Glutamatergic neuron (in vitro differentiated cells): ENCODE measurements at places on chromosomes 3 and 15. TPM values are rescaled to one million over a fixed set of nuclear protein-coding genes. Genes with fewer than 3 reads are reported as not detected.

DNA sequence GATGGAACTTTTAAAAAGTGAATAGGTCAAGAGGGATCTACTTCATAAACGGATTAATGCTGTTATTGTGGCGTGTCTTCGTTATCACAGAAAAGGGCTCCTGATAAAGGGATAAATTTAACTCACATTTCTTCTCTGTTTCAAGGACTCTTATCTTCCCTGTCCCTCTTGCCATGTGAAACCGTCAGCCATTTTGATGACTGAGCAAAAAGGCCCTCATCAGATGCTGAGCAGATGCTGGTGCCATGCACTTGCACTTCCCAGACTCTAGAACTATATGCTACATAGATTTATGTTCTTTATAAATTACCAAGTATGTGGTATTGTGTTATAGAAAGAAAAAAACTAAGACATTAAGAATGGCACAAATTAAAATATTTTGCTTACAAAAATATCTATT, 1011.8 kb upstream of the GBE1 start:
- no peaks in the 10 kb centered on the region for H3K4me1 ChIP-seq
- DNase-seq: no peak
- no peaks in the 10 kb centered on the region for H3K36me3 ChIP-seq
- no peak overlapping the region for H3K4me3 ChIP-seq
- H3K27me3 ChIP-seq: no peaks in the 10 kb centered on the region

DNA sequence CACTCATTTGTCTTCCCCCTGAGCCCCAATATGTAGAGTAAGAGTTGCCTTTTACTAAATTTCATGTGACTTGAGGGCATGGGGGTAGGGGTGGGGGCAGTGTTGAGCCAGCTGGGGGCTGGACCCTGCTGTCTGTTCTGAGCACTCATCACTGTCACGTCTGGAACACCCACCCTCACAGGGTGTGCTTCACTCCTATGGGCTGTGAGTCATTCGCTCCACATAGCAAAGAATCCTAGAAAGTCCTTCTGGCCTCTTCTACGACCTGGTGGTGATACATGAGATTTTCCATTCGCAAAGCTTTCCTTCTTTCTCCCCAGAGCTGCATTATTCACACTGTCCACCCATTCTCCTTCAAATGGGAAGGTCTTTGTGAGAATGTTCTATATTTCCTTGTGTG, 43.6 kb upstream of the MGLL start:
- H3K27ac ChIP-seq: no peak overlapping the region
- no peak for DNase-seq
- H3K4me1 ChIP-seq: peaks cover under 1% of the 10 kb centered on the region

- peaks cover 25% of the 10 kb centered on the region for H3K4me1 ChIP-seq
- no peaks in the 10 kb centered on the region for H3K36me3 ChIP-seq
- no peak for DNase-seq
- H3K27me3 ChIP-seq: peaks cover 2% of the 10 kb centered on the region
- H3K27ac ChIP-seq: peak overlapping the region; percentile 6
Observed at GRCh38 chr3:4531478-4532025, 38.4 kb downstream of the ITPR1 start.

DNA sequence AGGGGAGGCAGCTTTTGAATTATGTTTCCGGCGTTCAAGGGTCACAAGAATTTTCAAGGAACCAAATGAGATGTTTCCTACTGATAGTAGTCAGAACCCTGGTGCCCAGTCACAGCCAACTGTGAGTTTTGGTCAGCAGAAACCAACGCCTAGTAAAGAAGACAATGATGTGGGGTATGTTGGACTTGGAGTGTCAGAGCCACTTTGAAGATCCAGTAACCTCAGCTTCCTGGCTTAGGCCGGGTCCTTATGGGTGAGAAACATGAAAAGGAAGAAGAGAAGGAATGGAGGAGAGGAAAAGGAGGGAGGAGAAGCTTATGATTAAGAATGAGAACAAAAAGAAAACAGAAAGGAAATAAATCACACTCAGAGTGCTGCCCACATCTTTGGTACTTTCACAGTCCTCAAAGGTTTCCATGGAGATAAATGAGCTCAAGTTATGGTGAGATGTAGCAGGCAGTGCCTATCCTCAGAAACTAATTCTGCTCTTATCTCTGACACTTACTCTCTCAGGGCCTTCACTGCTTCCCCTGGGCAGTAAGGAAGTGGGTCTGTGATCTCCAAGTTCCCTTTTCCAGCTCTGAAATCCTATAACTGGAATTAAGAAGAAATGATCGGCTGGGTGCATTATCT, 2.0 kb upstream of the MCF2L2 start:
- no peak for DNase-seq
- H3K4me1 ChIP-seq: peaks cover 3% of the 10 kb centered on the region
- no peak overlapping the region for H3K27ac ChIP-seq
- no peak overlapping the region for H3K4me3 ChIP-seq
- H3K27me3 ChIP-seq: peaks cover 12% of the 10 kb centered on the region

PLSCR5 gene
- total RNA-seq: not detected

DNA sequence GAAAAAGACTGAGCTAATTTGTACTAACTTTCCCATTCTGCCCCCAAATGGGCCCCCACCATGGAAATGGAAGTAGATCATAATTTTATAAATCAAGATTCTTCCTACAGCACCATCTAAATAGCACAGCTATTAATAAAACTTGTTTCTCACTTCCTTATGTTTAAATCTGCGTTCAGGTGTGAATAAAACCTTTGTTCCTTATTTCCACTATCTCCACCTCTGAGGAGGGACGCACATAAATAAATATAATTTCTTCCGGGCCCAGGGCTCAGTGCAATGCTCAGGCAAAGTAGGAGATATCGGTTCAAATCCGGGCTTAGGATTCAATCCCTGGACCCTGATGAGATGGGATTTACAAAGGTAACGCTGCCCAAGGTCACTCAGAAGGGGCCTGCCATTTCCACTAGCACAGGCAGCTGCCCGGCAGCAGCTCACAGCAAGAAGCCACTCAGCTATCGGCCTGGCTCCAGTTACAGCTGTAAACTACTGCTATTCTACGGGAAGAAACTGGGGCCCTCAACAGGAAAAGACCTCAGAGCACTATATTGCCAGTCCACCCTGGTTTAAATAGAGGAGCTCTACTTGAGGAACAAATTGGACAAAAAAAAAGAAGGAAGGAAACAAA, 52.5 kb downstream of the FOXP1 start:
- H3K27me3 ChIP-seq: peaks cover 2% of the 10 kb centered on the region
- H3K4me1 ChIP-seq: no peaks in the 10 kb centered on the region
- no peak overlapping the region for H3K4me3 ChIP-seq
- DNase-seq: no peak

- DNase-seq: no peak
- no peaks in the 10 kb centered on the region for H3K27me3 ChIP-seq
- no peak overlapping the region for H3K4me3 ChIP-seq
- H3K4me1 ChIP-seq: no peaks in the 10 kb centered on the region
- H3K36me3 ChIP-seq: no peaks in the 10 kb centered on the region
Observed at GRCh38 chr3:101964861-101965260, 115.5 kb downstream of the NFKBIZ start.

DNA sequence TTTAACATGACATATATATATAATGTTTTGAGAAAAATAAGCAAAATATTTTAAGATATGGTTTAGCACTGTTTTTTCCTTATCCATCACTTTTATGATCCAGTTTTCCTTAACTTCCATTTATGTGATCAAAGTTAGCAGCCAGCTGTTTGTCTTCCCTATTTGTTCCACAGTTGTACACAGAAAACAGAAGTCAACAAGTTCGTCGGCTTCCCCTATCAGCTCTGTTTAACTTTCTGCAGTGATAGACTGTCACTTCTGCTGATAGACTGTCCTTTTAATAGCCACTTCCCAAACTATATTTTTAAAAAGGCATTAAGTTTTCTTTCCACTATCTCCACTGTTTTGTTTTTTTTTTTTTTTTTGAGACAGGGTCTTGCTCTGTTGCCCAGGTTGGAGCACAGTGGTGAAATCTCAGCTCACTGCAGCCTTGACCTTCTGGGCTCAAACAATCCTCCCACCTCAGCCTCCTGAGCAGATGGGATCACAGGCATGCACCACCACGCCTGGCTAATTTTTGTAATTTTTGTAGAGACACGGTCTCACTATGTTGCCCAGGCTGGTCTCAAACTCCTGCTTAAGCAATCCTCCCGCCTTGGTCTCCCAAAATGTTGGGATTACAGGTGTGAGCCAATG, 7.2 kb downstream of the FSD2 start:
- H3K27me3 ChIP-seq: no peaks in the 10 kb centered on the region
- H3K27ac ChIP-seq: no peak overlapping the region
- no peaks in the 10 kb centered on the region for H3K4me1 ChIP-seq
- H3K4me3 ChIP-seq: no peak overlapping the region

- H3K4me3 ChIP-seq: no peak overlapping the region
- no peak overlapping the region for H3K27ac ChIP-seq
- no peak for DNase-seq
- H3K4me1 ChIP-seq: no peaks in the 10 kb centered on the region
- no peaks in the 10 kb centered on the region for H3K27me3 ChIP-seq
Observed at GRCh38 chr15:54288049-54288448, 309.8 kb downstream of the UNC13C start.

DNA sequence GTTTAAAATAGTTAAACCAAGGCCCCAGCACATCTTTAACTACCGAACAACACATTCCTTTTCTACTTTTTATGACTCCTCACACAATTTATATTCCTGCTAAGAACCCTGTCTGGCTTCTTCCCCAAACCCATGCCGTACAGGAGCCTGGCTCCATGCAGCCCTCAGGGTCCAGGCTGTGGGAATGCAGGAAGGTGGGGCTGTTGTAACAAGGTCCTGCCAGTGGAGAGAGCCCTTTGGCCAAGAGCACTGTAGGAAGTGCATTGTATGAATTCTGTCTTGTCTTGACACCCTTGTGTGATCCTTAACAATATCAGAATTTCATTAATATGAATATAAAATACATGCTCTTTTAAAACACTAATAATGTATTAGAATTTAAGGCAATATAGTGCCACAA, 563.8 kb downstream of the TBL1XR1 start:
- H3K4me1 ChIP-seq: no peaks in the 10 kb centered on the region
- no peaks in the 10 kb centered on the region for H3K36me3 ChIP-seq
- no peak overlapping the region for H3K4me3 ChIP-seq
- no peak for DNase-seq

CLEC3B gene
- total RNA-seq: not detected

DNA sequence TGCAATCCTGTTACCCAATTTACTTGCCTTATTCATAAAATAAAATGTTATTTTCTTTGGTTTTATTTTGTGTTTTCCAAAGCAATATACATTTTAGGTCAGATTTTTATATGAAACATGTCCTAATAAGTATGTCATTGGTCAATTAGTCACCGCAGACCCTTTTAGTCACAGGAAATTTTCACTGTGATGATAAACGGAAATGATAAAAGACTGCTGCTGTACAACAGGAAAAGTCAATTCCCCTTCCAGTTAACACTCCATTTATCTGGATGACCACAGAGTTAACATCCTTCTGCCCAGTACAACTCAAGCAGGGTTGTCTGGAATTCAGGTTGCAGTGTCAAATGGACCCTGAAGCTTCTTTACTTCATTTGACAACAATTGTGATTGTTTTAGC, 175.2 kb downstream of the LSAMP start:
- peaks cover 2% of the 10 kb centered on the region for H3K27me3 ChIP-seq
- no peak overlapping the region for H3K4me3 ChIP-seq
- H3K36me3 ChIP-seq: no peaks in the 10 kb centered on the region
- DNase-seq: no peak

DNA sequence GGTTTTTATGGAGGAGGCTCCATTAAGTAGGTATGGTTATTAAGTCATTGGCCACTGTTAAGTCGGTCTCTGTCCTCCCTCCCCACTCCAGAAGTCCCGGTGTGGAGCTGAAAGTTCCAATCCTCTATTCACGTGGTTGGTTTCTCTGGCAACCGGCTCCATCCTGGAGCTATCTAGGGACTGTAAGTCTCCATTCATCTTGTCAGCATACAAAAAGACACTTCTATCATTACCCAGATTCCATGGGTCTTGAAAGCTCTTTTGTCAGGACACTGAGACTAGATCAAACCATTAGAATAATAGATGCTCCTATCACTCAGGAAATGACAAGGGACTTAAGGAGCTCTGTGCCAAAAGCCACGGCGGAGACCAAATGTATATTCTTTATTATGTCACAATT, 110.3 kb downstream of the PIK3CB start:
- H3K27ac ChIP-seq: no peak overlapping the region
- H3K27me3 ChIP-seq: no peaks in the 10 kb centered on the region
- DNase-seq: no peak
- H3K36me3 ChIP-seq: no peaks in the 10 kb centered on the region

DNA sequence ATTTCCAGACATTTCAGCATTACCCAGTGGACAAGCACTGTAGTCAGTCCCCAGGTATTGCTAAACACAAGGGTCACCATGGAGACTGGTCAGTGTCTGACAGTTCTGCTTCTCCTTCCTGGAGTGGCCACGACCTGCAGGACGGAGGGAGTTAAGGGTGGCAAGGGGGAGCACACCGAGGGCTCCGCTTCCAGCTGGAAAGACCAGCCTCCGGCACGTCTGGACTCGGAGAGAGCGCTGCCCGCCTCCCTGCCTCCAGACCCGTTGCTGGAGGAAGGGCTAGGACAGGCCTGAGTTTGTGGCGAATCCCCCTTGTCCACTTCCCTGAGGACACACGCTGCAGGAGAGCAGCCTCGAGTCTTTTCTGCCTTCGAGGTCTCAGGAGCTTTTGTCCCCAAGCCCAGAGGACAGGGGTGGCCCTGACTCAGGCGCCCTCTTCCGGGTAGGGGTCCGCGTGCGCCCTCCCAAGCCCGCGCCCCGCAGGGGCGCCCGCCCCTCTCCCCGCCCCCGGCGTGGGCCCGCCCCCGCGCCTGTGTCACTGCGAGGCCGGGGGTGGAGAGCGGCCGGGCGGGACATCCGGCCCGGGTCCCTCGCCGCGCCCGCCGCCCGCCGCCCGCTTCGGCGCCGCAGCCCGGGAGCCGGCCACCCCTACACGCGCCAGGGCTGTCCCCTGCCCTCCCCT, at the start of gene CHST14:
CHST14 (plus strand) TSS at position 562 of the 682 bp plus-strand sequence. CDS start 230 bp downstream, outside the sequence.
- peak; percentile 67 for DNase-seq
- H3K27ac ChIP-seq: peak within 1 kb of the TSS; percentile 18
- H3K27me3 ChIP-seq: peaks cover 9% of the 10 kb centered on the region
- H3K36me3 ChIP-seq: no peaks in the 10 kb centered on the region
- peak within 1 kb of the TSS; percentile 81 for H3K4me3 ChIP-seq

DNA sequence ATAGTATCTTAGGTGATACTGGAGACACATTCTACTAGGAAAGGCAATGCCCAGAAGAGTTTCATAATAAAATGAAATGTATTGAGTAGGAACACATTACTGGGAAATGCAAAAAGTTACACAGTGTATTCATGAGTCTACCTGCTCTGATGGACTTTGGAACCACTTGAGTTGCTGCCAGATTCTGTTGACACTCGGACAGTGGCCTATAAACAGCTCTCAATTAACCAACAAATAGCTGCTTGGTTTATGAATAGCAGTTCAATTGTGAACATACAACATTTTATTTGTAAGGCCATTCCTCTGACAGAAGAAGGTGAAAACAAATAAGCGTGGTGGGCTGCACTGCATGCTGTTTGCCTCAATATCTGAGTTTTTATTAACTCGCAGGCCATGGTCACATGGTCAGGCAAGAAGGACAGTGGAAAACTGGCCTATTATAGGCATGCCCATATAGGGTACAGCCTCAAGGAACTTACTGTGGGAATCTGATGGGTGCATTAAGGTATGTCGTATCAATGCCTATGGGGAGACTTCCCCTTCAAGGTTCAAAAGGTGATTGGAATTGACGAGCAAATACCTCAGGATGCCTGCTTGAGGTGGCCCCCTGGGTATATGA, 66.2 kb downstream of the C3orf80 start:
- DNase-seq: no peak
- peaks cover 5% of the 10 kb centered on the region for H3K36me3 ChIP-seq
- H3K4me3 ChIP-seq: no peak overlapping the region
- H3K4me1 ChIP-seq: peaks cover 4% of the 10 kb centered on the region
- no peak overlapping the region for H3K27ac ChIP-seq

GRCh38 chr15:39171944-39172368, 408.9 kb upstream of the THBS1 start:
- peaks cover 1% of the 10 kb centered on the region for H3K4me1 ChIP-seq
- no peak overlapping the region for H3K27ac ChIP-seq
- H3K36me3 ChIP-seq: no peaks in the 10 kb centered on the region
- H3K4me3 ChIP-seq: no peak overlapping the region

TEX55 gene
- total RNA-seq: not detected

ITIH1 gene
- not detected for total RNA-seq
